ENCODE measurements at places on chromosomes 1 and 21.

- DNase-seq = peak; percentile 47
Observed at GRCh38 chr1:220696863-220697231, 6.7 kb downstream of the C1orf115 start.

- peak; percentile 56 for DNase-seq
Observed at GRCh38 chr21:32770871-32771523, 558 bp downstream of the PAXBP1 start.

DNA sequence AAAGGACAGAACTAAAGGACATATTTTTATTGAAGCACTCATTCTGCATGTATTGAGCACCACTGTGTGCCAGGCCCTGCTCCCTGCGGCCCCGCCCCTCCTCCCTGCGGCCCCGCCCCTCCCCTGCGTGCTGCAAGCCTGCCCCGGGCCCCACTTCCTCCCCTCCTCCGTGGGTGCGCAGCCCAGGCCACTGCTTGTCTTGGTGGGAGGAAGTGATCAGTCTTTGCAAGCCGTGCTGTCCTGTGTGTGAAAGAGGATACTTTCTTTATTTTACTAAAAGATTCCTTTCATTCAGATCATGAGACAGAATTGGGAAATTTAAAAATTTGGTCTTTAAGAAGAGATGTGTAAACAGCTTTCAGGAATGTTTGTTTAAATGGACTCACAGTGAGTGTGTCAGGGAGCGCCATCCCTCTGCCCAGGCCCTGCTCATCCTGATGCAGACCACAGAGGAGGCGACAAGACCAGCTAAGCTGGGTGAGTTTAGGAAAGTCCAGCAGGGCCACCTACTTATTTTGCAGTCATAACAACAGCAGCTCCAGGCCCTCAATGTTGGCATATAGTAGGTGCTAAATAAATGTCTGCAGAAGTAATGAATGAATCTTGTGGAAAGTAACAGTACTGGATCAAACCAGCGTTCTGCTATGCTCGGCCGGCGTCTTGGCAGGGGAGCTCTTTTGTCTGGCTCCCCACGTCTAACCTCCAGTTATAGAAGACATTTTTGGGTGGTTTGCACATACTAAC lies 88.3 kb upstream of the SELENON start:
- DNase-seq = no peak

DNA sequence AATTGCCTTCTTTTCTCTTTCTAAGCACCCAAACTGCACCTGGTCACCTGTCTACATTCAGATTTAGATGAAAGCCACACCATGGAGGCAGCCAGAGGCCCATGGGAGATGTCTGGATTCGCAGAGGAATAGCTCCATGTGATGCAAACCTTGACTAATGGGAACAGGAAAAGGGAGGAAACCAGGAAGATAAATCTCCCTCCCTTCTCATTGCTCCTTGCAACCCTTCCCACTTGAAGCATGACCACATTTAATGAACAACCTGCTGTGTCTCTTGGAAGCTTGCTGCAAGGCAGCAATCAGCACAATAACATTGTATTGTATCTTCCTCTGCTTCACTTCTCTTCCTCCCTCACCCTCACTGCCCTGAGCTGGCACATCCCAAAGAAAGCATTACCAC lies 42.6 kb upstream of the KLF17 start:
- no peak for DNase-seq

GRCh38 chr1:46130121-46130520 lies 2.3 kb downstream of the PIK3R3 start:
- no peak for DNase-seq

GRCh38 chr1:204325944-204326343 lies 33.8 kb downstream of the PLEKHA6 start:
- peak; percentile 75 for DNase-seq

DNA sequence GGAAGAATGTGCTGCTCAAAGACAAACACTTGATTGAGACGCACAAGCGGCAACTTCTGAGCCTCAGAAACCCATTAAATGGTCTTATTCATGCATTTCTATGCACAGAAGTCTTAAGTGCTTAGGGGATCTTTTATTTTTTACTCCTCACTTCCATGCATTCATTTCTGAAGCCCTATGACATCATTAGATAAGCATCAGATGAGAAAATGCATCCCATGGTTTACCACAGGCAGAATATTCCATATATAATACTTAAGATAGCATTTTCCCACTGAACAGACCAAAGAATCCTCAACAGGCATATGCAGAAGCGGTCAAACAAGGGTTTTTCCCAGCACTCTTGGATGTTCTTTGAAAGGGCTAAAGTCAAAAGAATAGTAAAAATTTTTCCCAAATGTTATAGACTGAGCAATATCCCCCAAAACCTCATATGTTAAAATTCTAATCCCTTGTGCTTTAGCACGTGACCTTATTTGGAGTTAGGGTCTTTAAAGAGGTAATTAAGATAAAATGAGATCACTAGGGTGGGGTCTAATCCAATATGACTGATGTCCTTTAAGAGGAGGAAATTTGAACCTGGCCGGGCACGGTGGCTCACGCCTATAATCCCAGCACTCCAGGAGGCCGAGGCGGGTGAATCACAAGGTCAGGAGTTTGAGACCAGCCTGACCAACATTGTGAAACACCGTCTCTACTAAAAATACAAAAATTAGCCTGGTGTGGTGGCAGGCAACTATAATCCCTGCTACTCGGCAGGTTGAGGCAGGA lies 22.6 kb upstream of the FAM89A start:
- no peak for DNase-seq
